ENCODE measurements at places on chromosomes 3 and 15.
A peak's percentile ranks its signal among the peaks of the same experiment; 100 is the strongest.

GRCh38 chr15:70033529-70034140, 64.1 kb downstream of the TLE3 start:
- DNase-seq = peak; percentile 94

- no peak for DNase-seq
Observed at GRCh38 chr15:77838595-77838994, 205.9 kb upstream of the LINGO1 start.

- DNase-seq = peak; percentile 31
Observed at GRCh38 chr3:77931255-77932009, 891.5 kb downstream of the ROBO2 start.

GRCh38 chr3:157789162-157789561, 285.9 kb upstream of the VEPH1 start:
- DNase-seq = no peak

- no peak for DNase-seq
Observed at GRCh38 chr3:55545995-55546394, 58.9 kb upstream of the WNT5A start.

DNA sequence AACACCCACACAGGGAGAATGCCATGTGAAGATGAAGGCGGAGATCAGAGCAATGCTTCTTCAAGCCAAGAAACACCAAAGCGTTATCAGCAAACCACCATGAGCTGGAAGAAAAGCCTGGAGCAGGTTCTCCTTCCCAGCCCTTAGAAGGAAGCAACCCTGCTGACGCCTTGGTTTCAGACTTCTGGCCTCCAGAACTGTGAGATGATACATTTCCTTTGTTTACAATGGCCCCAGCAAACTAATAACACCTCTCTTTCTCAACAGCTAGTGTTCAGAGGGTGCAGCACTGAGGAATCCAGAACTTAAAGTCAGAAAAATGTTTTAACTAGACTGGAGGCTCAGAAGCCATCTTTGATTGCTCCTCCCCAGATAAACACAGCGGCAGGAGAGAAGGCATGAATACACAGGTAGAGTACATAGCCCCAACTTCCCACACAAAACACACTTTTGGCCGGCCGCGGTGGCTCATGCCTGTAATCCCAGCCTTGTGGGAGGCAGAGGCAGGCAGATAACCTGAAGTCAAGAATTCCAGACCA, 132.4 kb upstream of the LPP start:
- DNase-seq = no peak

- DNase-seq = no peak
Observed at GRCh38 chr3:190983875-190984274, 121.4 kb upstream of the GMNC start.

- DNase-seq = no peak
Observed at GRCh38 chr3:140568842-140569520, 108.9 kb upstream of the TRIM42 start.

- DNase-seq = no peak
Observed at GRCh38 chr3:195005759-195006510, 265.0 kb downstream of the XXYLT1 start.

GRCh38 chr3:53028641-53029040, 17.2 kb downstream of the SFMBT1 start:
- no peak for DNase-seq

DNA sequence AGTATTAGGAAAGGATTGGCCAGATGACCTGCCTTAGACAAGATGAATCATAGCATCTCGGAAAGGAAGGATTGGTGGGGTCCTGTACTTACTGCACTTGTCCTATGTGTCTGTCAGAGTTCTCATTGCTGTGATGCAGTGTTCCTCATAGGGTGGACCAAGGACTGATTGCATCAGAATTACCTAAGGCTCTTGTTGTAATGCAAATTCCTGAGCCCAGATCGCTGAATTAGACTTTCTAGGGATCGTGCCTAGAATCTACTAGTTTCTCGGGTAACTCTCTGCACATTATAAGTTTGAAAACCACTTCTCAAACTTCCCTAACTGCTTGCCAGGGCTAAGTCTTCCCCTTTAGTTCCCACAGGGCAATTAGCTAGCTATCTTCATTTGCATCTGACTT, 74.9 kb upstream of the SKOR1 start:
- no peak for DNase-seq

DNA sequence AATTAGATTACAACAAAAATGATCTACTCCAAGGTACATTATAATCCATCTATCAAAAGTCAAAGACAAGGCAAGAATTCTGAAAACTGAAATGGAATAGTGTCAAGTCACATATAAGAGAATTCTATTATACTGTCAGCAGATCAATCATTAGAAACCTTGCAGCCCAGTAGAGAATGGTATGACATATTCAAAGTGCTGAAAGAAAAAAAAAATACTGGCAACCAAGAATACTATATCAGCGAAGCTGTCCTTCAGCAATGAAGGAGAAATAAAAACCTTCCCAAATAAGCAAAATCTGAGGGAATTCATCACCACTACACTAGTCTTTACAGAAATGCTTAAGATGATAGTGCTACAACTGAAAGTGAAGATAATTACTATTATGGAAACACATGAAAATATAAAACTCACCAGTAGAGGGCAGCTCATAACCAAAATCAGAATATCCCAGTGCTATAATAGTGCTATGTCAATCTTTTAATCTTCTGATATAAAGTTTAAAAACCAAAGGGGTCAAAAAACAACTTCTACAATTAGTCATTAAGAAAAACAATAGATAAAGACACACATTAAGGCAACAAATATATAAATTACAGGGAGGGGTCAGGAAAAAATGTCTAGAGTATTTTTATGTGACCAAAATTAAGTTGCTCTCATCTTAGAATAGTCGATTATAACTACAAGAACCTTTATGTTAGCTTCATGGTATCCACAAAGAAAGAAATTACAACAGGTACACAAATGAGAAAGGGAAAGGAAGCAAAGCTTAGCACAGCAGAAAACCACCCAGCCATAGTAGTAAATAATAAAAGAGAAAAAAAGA, 190.7 kb upstream of the CNTN6 start:
- no peak for DNase-seq

- no peak for DNase-seq
Observed at GRCh38 chr15:41977757-41978383, 5.5 kb upstream of the EHD4 start.

- peak; percentile 89 for DNase-seq
Observed at GRCh38 chr3:56801662-56802377, at the start of gene ARHGEF3. Gene ARHGEF3 (minus strand): TSS chr3:56801949. CDS start chr3:56801798, 151 bp downstream.

DNA sequence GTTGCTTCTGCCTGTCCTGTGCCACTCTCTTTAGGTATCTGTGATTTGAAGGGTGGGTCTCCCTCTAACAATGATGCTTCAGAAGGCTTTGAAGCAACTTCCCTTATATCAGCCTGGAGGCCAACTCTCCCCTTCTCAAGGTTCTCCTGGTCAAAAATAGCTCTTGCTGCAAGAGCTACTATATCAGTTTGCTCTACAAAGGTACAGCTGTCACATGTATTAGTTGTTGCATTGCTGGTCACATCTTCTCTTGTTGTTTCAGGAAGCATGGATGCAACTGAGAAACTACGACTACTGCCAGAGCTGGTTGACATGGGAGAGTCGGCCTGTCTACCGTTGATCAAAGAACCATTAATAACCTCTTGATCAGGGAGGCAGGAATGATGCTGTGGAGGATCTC, 38.3 kb downstream of the USF3 start:
- no peak for DNase-seq

DNA sequence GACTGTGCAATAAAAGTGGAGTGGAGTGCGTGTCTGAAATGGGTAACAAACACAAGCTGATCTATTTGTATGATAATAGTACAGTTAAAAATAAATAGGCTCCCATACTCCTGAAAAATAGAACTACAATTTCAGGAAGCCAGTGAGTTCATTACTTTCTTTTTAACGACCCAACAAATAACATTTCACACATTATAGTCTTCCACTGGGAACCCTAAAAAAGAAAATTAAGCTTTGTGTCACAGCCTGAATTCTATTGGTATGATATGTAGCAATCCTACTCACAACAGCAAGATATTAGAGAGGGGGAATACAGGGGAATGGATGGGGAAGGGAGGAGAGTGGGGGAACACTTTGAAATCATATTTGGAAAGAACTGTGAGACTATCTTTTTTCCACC, 156.9 kb upstream of the CNTN3 start:
- DNase-seq = no peak

GRCh38 chr15:45790325-45790943, 155.6 kb downstream of the SQOR start:
- DNase-seq = peak; percentile 38

DNA sequence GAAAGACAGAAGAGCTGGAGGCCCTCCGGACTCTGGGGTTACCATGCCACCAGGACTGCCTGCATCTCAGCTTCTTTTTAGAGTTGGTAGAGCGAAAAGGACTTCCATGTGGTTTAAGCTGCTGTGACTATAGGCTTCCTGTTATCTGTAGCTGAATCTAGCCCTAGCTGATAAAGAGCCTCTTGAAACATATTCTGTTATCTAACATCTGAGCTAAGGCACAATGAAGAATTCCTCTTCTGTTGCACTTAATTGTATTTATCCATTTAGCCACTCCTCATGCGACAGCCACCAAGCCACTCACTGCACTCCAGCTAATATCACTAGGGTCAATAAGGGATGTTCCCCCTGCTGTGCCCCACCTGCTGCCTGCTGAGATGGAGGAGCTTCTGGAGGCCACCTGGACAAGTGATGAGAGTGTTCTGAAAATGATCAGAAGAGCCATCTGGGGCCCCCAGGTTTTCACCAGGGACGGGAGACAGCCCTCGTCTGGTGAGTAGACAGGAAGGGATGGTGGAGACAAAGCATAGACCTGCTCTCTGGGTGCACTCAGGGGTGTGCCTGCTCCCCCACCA, 94.6 kb upstream of the PLXNA1 start:
- peak; percentile 84 for DNase-seq

GRCh38 chr15:58462973-58463663, 31.3 kb downstream of the LIPC start:
- DNase-seq = no peak

DNA sequence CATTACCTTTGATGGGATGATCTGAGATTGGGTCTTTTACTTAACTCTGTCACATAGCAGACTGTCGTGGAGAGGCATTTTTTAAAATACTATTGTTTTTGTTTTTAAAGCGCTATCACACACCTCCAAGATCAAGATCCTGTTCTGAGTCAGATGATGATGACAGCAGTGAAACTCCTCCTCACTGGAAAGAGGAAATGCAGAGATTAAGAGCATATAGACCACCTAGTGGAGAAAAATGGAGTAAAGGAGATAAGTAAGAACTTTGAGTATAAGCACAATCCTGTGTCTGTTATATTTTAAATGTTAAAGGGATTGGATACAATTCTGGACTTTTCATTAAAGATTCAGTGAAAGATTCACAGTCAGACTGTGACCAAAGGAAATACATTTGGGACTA, 18.4 kb upstream of the ZBTB47 start:
- no peak for DNase-seq

DNA sequence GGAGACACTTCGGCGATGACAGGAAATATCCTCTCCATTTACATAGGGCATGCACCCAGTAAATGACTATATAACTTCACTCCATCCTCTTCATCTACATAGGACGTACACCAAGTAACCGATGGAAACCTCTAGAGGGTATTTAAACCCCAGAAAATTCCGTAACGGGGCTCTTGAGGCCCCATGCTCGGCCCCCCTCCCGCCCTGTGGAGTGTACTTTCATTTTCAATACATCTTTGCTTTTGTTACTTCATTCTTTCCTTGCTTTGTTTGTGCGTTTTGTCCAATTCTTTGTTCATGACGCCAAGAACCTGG, 7.5 kb upstream of the FAM107A start:
- DNase-seq = no peak

DNA sequence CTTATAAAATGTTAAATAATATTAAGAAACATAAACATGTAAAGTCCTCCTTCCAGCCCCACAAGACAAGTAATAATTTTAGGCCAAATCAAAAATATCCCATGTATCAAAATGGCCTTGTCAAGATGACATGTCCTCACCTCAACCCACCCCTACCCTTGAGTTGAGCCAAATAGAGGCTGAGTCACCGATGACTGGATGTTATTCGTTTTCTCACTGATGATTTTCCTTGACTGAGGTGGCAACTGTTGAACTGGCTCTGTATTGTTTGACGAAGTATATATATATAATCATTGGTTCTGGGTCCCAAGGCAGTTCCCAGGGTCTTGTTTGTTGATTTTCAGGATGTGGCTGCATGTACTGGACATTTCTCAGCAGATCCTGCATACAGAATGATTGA, 75.3 kb downstream of the TMEM108 start:
- no peak for DNase-seq

DNA sequence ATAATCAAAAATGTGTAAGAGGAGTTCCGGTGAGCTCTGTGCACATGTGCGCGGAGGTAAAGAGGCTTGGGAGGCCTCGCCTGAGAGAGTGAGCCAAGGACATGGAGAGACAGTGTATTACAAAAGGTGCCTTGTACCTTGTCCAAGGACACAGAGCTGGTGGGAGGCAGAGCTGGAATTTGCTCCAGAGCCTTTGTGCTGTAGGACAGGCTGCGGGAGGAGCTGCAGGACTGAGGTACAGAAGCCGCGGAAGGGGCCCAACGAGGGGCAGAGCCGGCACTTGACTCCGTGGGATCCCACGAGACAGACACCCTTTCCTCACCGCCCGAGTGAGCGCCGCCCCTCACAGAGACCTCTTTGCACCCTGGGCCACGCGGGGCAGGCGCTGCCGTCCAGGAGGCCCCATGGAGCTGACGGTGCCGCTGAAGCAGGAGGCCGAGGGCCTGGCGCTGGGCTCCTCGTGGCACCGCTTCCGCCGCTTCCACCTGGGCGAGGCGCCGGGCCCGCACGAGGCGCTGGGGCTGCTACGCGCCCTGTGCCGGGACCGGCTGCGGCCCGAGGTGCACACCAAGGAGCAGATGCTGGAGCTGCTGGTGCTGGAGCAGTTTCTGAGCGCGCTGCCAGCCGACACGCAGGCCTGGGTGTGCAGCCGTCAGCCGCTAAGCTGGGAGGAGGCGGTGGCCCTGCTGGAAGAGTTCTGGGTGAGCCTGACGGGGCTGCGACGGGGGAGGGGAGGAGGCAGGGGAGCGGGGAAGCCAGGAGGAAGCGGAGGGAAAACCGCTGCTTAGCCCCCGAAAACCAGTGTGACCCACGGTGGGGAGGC, 68.7 kb downstream of the SLTM start:
- DNase-seq = peak; percentile 86

GRCh38 chr15:27869697-27870281, 229.3 kb downstream of the OCA2 start:
- peak; percentile 5 for DNase-seq
